Retinal pigment epithelial cell (primary cell): ENCODE measurements at places on chromosomes 16 and 17.

GRCh38 chr16:88480829-88481228, 27.7 kb downstream of the ZFPM1 start:
- DNase-seq: no peak

- DNase-seq: no peak
These were observed 48.5 kb upstream of the RBBP6 start for GRCh38 chr16:24490866-24491265.

- DNase-seq: no peak
These were observed 41.2 kb downstream of the MEAK7 start for GRCh38 chr16:84463221-84463620.

DNA sequence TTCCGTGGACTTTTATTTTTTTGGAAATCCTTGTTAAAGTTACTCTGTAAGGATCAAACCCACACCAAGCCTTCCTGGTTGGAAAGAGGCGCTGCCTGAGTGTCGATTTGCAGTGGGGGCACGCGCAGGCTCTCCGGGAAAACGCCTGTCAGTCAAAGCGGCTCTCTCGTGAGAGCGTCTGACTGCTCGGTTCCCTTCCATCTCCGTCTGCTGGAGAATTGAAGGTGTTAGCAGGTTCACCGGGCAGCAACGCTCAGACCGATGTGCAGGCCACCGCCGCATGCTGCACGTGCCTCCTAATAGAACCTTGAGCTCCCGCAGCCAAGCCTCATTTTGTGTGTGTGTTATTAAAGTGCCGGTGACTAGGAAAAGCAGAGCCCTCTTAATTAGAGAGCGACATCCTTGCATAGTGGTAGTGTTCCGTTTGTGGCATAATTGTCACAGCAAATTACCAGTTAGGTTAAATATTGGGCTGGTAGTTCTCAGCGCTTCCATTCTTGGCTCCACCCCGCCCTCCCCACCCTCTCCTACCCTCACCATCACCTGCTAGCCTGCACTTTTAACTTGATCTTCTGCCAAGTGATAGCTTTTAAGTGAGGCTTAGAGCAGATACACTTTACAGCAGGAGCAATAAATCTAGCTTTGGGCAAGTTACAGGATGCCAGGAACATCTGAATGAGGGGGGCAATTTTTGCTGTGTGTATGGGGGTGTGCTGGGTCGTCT, 75.5 kb downstream of the RPA1 start:
- no peak for DNase-seq

DNA sequence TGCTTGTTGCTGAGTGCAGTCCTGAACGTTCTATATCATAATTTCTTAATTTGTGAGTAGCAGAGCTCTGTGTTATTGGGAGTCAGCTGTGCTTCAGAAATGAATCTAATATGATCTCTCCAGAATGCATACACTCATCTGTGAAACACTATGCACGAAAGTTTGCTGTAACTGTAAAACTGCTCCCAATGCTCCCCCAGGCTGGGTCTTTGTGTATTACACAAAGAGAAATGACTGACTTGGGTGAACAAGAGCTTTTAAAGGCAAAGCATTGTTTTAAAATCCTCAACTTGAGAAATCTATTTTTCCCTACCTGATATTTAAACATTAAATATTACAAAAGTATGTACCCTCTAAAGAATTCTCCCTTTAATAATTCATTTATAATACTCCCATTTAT, 636.7 kb upstream of the KIF2B start:
- DNase-seq: no peak

DNA sequence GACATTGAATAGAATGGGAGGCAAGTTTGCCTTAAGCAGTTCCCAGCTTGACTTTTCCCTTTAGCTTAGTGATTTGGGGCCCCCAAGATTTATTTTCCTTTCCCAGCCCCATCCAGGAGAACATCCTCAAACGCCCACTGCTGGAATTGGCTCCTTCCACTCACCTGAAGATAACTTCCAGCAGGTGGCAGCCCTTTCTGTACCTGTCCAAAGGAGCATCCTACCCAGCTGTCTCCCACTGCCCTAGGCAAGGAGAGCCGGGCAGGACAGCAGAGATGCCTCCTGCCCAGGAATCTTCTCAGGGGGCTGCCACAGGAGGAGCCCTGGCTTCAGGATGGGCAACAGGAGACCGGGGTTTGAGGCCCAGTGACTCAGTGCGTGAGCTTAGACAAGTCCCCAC, 6.4 kb downstream of the CACNG5 start:
- DNase-seq: no peak

DNA sequence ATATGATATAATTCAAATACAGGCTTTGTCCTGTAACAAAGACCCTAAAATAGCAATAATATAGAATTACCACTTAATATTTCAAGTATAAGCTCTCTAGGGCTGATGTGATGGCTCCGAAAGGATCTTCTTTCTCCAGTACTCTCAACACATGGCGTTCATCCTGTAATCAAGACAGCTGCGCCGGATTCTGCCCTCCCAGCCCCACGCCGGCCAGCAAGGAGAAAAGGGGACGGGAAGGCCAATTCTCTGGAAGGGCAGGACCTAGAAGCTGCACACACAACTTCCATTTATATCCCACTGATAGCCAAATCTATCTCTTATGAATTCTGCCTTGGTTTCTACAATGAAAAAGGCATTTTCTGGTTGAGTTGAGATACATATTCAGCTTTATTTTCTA, 32.0 kb downstream of the CCDC182 start:
- DNase-seq: no peak

DNA sequence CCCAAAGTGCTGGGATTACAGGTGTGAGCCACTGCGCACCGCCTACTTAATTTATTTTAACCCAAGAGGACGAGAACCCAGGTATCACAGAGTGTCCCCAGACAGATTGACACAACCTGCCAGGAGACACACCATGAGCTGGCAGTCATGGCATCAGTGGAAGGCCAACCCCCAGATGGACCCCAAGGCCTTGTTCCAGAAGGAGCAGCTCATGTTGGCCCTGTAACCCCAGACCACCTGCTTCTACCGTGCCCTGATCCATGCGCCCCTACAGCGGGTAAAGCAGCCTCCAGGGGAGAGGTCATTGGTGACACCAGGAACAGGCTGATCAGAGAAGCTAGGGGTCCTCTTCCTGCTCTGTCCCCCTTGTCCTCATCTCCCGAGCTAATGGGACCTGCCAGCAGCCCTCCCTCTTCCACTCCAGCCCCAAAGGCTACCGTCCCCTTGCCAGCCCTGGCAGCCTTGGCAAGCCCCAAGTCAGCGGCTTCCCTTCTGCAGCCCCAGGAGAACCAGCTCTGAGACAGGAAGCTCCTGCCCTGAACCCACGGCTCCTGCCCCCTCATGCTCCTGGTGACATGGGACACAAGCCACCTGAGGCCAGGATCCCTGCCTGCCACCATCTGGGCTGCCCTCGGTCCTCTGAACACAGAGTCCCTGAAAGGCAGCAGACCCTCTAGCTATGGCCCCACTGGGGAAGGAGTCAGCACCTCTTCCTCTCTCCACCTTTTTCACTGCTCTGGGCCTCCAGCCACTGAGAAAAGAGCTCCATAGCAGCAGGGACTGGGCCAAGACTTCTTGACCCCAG, 6.3 kb downstream of the SULT1A1 start:
- DNase-seq: no peak

- DNase-seq: no peak
These were observed 20.6 kb downstream of the CREBBP start for GRCh38 chr16:3859889-3860288.

DNA sequence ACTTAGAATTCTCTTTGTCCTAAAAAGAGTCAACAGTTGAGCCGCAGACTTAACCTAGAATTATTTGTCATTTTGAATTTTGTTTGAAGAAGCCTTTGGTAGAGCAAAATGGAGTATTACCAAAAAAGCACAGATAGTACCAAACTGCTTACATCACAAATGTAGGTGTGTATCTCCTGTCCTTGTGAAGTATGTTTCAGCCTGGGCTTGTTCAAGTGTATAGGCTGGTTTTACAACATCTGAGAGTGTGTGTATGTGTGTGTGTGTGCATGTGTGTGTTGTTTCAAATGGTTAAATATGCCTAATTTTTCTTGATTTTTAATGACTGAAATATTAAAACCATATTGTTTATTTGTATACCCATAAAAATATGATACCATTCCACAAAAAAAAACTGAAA, 188.7 kb upstream of the AXIN2 start:
- no peak for DNase-seq

GRCh38 chr16:86574646-86575045, 3.7 kb upstream of the FOXL1 start:
- no peak for DNase-seq

DNA sequence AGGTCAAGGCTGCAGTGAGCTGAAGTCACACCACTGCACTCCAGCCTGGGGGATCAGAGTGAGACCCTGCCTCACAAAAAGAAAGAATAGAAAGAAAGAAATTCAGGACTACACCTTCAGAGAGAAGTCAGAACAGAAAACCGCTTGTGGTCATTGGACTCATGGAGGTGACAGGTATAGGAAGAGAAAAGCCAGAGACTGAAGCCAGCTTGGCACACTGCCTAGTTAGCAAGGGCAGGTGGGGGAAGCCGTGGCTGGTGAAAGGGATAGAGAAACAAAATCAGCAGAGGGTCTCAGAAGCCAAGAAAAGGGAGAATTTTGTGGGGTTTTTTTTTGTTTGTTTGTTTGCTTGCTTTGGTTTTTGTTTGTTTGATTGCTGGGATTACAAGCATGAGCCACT, 32.9 kb upstream of the SKAP1 start:
- DNase-seq: no peak

DNA sequence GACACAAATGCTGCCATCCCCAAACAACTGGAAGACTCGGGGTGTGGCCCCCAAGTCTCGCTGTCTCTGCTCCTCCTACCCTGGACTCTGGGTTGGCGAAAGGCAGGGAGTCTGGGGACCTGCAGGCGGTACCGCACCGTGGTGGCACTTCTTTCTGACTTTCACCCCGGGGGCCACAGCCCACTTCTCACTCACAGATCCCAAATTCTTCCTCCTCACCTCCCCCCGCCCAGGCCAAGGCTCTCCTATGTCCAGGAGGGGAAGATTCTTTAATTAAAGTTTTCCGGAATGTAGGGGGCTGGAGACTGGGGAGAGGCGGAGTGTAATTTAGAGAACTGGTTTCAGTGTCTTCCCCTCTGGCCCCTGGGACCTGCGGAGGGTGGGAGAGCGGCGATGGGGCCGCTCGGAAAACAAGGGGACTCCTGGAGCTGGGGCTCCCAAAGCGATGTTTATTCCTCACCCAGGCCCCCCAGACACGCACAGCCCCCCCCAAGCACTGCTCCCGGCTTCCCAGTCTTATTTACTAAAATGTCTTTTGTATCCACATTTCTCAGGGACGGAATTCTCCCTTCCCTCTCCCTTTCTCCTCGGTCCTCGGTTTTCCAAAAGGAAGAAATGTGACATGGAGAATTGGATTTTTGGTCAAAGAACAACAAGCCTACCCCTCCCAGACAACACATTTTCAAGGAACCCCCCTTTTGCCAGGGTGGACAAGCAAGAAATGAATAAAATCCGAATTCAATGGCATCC, 1.2 kb downstream of the WNT3 start:
- no peak for DNase-seq

GRCh38 chr17:15354256-15354655, 12.9 kb upstream of the TEKT3 start:
- DNase-seq: no peak

DNA sequence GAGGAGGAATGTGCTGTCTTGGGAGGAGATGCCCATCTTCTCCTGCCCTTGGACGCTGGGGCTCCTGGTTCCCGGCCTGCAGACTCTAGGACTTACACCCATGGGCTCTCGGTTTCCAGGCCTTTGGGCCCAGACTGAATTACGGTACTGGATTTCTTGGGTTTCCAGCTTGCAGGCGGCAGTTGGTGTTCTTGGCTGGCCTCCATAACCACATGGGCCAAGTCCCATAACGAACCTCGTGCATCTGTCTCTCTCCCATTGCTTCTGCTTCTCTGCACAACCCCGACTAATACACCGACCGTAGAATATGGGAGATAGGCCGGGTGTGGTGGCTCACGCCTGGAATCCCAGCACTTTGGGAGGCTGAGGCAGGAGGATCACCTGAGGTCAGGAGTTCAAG, 162.6 kb downstream of the SDK2 start:
- DNase-seq: no peak

GRCh38 chr16:27576729-27577128, 26.8 kb downstream of the KATNIP start:
- no peak for DNase-seq

DNA sequence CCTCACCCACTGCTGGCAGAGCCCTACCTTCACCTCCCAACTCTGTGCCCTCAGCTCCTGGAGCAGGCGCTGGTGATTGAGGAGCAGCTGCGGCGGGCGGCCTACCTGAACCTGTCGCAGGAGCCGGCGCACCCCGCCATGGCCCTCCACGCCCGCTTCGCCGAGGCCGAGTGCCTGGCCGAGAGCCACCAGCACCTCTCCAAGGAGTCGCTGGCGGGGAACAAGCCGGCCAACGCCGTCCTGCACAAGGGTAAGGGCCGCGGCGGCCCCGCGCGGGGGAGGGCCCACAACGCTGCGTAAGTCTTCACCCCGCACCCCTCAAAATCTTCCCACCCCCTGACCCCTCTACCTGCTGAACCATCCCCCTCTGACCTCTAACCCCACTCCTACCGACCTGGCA, 7.0 kb downstream of the RNF227 start:
- DNase-seq: no peak

GRCh38 chr16:89958068-89958467, 9.5 kb downstream of the DEF8 start:
- no peak for DNase-seq
